ENCODE measurements at places on chromosomes 3 and 15.

DNA sequence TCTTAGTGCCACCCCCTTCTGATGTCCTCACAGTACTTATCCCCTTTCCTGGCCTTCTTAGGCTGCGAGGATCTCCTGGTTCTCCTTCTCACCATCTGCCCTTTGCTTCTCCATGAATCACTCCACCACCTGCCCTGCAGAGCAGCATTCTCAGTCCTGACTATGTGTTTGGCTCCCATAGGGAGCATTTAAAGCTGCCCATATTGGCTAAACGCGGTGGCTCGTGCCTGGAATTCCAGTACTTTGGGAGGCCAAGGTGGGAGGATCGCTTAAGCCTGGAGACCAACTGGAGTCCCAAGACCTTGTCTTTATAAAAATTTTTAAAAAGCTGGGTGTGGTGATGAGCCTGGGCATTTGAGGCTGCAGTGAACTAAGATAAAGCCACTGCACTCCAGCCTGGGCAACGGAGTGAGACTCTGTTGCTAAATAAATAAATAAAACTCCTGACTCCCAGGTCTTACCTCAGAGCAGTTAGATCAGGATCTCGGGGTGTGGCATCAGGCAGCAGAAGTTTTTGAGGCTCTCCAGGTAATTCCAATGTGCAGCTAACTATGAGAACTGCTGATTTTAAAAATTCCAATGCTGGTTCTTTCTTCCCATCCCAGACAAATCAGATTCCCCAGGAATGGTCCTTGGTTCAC, 36.2 kb upstream of the TLE3 start:
- no peak for DNase-seq

- DNase-seq: no peak
Observed at GRCh38 chr3:197736010-197736490, 654 bp downstream of the RUBCN start.

DNA sequence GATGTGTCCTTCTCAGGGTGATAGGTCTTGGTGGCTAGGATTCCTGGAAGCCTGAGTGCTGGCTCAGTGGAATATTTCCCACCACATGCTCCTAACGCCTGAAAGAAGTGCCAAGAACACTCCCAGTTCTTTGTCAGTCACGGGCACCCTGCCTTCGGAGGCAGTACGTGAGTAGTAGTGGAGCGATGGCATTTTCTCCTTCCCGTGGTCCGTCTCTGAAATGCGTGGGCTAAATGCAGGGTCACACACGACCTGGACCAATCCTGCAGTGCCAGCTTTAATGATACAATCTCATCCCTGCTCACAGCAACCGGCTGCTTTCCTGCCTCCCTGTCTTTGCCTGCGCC, 14.5 kb downstream of the H1-8 start:
- no peak for DNase-seq

DNA sequence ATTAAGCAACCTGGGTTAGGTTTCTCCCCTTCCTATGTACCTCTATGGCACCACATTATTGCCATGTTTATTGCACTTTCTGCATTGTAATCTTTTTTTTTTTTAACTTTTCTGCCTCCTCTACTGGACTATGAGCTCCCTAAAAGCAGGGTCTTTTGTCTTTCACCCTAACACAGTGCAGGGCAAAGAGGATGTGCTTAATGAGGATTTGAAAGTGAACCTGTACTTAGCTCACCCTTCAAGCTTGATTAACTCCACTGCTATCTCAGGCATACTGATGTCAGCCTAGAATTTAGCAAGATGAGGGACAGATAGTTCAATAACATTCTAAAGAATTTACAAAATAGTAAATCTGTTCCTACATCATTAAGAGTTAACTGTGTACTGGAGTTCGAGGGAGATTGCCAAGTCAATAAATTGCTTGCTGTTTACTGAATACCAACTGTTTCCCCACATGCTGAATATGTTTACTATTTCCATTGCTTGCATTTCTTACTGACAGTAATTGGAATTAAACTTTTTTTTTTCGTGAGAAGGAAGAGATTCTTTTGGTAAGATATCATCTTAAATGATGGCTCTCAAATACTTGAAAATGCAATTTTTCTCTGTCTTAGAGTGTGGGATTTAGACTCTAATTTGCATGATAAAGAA, 15.7 kb upstream of the PPARG start:
- DNase-seq: no peak

GRCh38 chr3:38552364-38552763, 56.2 kb downstream of the EXOG start:
- DNase-seq: no peak

DNA sequence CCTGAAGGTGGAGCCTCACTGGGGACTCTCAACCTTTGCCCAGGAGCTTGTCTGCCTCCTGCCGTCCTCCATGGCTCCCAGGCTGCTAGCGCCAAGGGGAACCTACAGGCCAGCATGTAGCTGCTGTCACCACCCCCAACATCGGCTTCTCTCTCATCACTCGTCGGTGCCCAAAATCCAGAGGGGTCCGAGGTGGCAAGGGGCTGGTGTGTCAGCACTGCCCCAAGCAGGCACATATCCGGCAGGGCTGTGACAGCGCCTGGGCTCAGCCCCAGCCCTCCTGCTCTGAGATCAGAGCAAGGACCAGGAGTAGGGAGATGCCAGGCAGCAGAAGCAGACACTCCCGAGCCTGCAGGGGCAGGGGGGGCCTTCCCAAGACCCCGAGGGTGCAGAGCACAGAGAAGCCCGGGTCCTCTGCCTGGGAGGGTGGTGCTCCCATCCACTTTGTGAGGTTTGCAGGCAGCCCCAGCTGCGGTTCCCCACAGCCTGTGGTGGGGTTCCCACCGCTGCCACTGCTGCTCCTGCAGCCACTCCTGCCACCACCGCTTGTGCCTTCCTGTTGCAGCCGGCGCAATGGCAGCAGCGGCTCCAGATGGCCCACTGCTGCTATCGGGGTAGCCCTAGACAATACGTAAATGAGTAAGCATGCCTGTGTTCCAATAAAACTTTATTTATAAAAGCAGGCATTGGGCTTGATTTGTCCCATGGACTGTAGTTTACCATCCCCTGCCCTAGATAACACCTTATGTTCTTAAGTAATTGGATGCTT, 451.0 kb downstream of the EPHA6 start:
- DNase-seq: no peak

DNA sequence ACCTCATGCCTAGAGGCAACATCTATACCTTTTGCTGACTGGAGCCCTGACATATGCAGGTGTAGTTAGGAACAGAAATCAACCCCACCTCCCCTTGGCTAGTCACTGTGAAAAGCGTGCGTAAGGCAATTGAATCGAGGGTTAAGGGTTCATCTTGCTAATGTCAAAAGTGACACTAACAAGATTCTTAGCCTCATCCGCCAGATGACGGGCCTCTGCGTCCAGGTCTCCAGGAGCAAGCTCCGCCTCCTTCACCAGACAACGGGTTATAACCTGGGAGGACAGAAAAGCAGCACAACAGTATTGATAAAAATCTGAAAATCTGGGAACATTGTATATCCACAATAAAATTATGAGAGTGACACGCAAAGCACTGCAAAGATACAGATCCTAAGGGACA, 4.7 kb downstream of the SELENOS start:
- no peak for DNase-seq
